MV-4-11 (cell line): ENCODE measurements at places on chromosomes 12 and 14.
A peak's percentile ranks its signal among the peaks of the same experiment; 100 is the strongest.

GRCh38 chr12:115320451-115320850 is 636.5 kb upstream of the TBX3 start:
- DNase-seq: no peak

DNA sequence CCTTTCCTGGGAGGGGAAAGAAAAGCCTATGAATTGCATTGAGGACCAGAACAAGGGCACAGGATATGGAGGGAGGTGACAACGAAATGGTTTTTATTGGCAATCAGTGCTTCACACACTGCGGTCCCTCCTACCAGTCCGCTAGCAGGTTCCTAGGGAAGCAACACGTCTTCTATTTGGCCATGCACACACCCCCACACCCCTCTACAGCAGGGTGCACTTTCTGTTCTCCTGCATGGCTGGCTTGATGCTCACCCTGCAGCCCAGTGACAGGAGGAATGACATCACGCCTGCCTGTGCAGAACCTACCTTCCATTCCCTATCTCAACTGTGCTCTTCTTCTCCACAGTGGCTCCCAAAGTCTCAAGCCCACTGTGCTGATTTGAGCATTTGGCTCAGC is 57.9 kb downstream of the TTC9 start:
- no peak for DNase-seq

GRCh38 chr12:82008251-82008650 is 249.1 kb upstream of the PPFIA2 start:
- DNase-seq: no peak

DNA sequence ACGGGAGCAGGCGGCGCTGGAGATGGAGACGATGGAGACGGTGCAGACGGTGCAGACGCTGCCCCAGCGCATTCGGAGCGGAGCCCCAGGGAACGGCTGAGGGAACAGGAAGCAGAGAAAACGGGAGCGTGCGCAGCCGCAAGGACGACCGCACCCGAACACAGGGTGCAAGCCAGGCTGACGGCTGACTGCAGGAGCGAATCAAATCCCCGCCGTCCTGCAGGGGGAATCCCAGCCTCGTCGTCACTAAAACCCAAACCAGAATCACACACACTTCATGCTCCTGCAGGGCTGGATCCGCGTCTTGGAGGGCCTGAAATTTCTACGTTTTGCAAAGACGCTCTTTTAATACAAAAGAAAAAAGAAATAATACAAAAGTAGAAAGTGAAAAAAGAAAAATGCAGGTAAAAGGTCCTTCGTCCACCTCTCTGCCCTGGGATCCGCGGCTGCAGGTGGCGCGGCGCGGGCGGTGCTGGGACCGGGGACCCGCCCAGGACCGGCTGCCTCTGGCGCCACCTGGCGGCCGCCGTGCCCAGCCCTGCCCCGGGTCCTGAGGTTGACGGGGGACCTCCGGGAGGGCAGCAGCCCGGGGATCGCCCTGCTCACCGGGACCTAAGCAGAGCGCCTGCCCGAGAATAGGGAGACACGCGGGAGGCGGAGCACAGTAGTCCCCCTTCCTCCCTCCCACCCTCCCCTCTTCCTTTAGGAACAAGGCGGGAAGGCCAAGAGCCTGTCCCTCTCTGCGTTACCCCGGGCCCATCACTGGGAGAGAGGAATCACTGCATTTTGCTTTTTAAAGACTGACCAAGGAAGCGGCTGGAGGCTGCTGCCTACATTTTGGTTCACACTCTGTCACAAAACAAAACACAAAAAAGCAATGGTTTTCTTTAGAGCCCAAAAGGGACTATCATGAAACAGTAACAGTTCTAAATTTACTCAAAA is 20.1 kb downstream of the STX2 start:
- peak; percentile 39 for DNase-seq

GRCh38 chr14:93150227-93151208 is 34.2 kb downstream of the MOAP1 start:
- peak; percentile 77 for DNase-seq

DNA sequence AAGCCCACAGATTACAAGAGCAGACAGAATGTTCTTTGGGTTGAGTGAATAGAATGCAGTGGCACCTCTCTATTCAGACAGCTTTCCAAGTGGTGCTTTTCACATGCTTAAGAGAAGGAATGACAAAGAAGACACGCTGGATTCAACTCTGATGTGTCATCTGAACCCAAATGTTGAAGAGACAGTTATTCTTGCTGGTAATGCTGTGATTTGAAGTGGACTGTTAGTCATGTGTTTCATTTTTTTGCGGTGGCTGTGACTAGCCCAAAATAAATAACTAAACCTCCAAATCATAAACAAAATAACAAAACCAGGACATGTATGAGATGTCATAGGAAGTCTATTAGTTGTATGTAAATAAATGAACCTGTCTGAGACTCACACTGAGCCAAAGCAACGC is 391.8 kb upstream of the PRICKLE1 start:
- DNase-seq: no peak

DNA sequence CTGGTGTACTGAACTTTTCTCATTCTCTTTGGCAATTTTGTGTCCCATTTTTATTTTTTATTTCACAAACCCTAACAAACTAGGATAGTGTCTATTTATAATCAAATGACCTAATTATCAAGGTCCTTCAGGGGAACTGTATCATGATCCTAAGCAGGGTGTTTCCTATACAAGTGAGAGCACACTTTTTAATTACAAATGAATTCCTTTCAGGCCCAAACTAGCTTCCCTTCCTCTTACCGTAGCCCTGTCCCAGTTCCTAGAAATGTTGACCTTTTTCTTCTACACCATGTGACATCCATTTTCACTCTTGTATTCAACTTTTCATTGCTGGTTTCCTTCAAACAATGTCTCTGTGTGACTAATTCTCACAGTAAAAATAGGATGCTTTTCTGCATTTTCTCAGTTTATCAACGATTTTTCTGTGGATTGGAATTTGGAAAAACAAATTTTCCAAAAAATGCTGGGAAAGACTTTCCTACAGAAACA is 411.4 kb downstream of the CCDC91 start:
- DNase-seq: no peak

- no peak for DNase-seq
Measured at GRCh38 chr14:59091404-59091803, 97.1 kb upstream of the DAAM1 start.

- no peak for DNase-seq
Measured at GRCh38 chr12:64170024-64170423, 52.1 kb downstream of the KICS2 start.

- DNase-seq: peak; percentile 62
Measured at GRCh38 chr12:108371801-108372344, 32.8 kb upstream of the CMKLR1 start.

DNA sequence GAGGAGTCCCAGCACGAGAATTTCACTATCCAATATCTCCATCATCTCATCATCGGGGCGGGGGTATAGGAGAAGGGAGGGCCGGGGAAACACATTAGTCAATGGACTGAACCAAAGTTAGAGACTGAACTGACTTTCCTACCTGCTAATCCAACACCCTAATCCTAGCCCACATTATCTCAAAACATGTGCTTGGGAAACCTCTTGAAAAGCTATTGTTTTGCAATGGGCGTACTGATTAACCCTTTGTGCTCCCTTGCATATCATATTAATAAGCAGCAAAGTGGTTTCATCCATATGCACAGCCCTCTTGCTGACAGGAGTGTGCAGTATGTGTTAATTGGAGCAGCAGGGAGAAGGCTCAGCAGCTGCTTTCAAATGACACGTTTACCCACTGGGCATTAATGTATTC is 125.7 kb upstream of the GRIP1 start:
- DNase-seq: no peak

DNA sequence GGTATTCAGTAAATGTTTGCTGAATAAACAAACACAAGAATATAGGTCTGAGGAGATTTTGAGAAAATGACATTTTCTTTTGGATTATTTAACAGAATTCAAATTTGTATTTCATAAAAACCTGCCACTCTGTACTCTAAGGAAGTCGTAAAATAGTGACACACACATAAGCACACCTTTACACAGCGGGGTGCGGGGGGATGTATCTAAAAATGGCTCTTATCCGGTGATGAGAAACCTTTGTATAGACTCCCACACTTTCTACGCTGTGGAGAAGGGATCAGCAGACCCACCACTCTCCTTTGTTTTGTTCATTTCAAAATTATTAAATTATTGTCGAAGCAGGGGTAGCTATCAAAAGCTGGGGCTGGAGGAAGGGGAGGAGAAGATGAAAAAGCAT is 58.0 kb downstream of the PEBP1 start:
- no peak for DNase-seq

- no peak for DNase-seq
Measured at GRCh38 chr12:96285158-96285557, 91.0 kb downstream of the ELK3 start.

GRCh38 chr12:120628919-120629318 is 11.5 kb upstream of the CABP1 start:
- no peak for DNase-seq

- DNase-seq: no peak
Measured at GRCh38 chr14:99427632-99428300, 52.9 kb downstream of the SETD3 start.

- no peak for DNase-seq
Measured at GRCh38 chr14:79134361-79134760, 964.2 kb downstream of the NRXN3 start.

- no peak for DNase-seq
Measured at GRCh38 chr12:64056741-64057140, 165.4 kb downstream of the KICS2 start.

GRCh38 chr12:96029826-96030225 is 5.6 kb downstream of the LTA4H start:
- peak; percentile 22 for DNase-seq

- no peak for DNase-seq
Measured at GRCh38 chr12:105177208-105177607, 58.8 kb downstream of the APPL2 start.

DNA sequence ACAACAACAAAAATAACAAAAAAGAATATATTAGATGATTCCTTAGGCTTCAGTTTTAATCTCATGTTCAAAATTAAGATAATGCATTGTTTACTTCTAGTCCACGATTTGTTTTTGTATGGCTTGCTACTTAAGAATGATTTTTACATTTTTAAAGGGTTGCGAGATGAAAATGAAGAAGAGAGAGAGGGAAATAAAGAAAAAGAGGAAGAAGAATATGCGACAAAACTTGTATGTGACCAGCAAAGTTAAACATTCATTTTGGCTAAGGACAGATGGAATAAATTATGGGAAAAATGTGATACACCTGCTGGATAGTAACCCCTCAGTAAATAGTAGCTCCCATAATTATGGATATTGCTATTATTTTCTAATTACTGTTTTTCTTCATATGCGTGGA is 1.2 kb upstream of the GIT2 start:
- DNase-seq: peak; percentile 48

- no peak for DNase-seq
Measured at GRCh38 chr12:57227315-57228115, 2.0 kb upstream of the SHMT2 start.

- DNase-seq: peak; percentile 32
Measured at GRCh38 chr14:35044939-35045797, 904 bp upstream of the FAM177A1 start.

GRCh38 chr12:121828826-121829225 is 25.0 kb downstream of the SETD1B start:
- DNase-seq: no peak

DNA sequence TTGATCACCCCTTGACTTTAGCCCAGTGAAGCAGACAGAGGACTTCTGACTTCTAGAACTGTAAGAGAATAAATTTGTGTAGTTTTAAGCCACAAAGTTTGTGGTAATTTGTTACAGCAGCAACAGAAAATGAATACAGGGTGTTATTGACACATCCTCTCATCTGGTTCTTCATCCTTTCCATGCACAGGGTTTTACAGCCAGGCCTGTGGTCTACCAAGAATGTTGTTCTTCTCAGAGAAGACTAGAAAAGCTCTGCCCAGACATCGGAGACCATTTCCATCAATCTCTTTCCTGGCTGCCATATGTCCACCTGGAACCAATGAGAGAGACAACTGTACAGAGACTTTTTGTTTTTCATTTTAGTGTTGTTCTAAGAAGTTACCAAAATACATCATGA is 308.2 kb upstream of the AMIGO2 start:
- no peak for DNase-seq

DNA sequence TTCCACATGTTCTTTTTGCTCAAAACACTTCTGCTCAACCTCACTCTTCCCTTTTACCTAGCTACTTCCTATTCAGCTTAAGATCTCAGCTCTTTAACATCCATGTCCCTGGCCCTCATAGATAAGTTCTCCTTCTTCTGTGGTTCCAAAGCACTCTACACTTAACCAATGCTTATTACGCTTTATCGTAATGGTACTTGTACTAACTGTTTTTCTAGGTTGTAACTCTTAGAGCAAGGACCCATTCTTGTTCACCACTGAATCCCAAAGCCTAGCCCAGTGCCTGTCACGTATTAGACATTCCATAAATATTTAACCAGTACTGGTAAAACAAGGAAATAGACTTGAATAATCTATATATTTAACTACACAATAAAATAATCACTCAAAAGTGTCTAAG is 5.3 kb downstream of the SLC41A2 start:
- DNase-seq: no peak

DNA sequence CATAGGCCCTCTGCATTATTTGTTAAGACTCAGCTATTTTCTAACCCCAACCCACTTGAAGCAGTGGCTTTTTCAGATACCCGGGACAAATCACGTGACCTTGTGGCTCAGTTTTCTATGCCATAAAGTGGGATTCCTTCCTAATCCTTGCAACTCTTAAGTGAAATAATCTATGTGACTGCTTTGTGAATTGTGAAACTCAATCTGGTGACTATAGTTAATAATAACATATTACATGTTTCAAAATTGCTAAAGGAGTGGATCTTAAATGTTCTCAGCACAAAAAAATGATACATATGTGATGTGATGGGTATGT is 17.3 kb downstream of the EML1 start:
- no peak for DNase-seq

- peak; percentile 92 for DNase-seq
Measured at GRCh38 chr12:45257185-45257930, 41.5 kb downstream of the ANO6 start.
